ENCODE measurements at places on chromosomes 1 and 21.
A peak's percentile ranks its signal among the peaks of the same experiment; 100 is the strongest.

GRCh38 chr1:22739648-22740385 lies 29.2 kb downstream of the EPHB2 start:
- no peak for DNase-seq

GRCh38 chr1:9198538-9199361 lies 35.8 kb upstream of the H6PD start:
- no peak for DNase-seq

DNA sequence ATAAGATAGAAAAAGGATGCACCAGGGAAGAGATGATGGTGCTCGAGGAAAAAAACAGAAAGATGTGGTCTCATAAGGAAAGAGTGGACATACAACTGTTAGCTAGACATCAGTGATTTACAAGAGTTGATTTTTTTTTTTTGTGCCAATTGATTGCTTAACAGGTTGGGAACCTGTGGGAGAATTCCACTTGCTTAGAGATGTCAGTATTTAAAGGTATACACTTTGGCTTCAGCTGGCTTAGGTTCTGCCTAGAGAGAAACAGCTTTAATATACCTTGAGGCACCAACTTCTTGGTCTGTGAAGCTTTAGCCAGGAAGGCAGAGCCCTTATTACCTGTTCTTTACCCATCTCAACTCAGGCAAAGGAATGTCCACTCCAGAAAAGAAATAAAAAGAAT lies 303.8 kb downstream of the PAPPA2 start:
- no peak for DNase-seq

DNA sequence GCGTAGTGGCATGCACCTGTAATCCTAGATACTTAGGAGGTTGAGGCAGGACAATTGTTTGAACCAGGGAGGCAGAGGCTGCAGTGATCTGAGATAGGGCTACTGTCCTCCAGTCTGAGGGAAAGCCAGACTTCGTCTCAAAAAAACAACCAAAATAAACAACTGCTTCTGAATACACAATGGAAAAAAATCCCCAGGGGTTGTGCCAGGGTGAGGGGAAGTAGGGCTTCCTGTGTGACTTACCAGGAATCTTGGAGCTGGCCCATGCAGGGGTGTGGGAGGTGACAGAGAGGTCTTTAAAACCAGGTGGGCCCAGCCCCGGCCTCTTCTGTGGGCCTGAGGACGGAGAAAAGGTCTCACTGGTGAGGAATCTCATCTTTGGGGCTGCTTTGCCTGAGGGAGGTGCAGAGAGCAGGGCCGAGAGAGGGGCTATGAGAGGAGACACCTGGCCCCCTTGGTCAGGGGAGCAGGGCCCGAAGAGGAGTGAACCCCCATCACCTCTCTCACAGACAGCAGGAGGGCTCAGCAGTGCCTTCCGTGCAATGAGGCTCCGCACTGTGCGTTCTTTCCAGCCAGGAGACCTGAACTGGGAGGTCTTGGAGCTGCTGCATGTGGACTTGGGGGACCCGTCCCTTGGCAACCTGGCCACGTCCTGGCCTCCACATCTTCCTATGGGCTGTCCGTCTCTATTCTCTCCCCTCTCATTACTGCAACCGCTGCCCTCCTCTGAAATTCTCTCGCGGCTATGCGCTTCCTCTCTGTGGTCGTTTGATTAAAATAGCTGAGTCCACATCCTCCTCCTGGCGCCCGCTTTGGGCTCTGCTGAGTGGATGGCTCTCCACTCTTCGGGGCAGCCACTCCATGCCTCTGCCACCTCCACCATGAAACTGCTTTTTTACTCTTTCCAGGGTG lies 10.7 kb downstream of the PLA2G5 start:
- no peak for DNase-seq

GRCh38 chr1:241419986-241420385 lies 63.0 kb upstream of the RGS7 start:
- DNase-seq = no peak

- no peak for DNase-seq
Observed at GRCh38 chr1:111959436-111959835, 30.0 kb downstream of the KCND3 start.

- no peak for DNase-seq
Observed at GRCh38 chr1:171052977-171053376, 37.7 kb upstream of the FMO3 start.

- DNase-seq = peak; percentile 34
Observed at GRCh38 chr1:145963265-145964019, 933 bp downstream of the ANKRD34A start.

- DNase-seq = no peak
Observed at GRCh38 chr1:202858331-202858730, 30.6 kb downstream of the RABIF start.

- DNase-seq = no peak
Observed at GRCh38 chr1:26317612-26318337, at the start of gene CD52. CD52 (plus strand) TSS chr1:26317958; CDS start chr1:26318018, 60 bp downstream.

DNA sequence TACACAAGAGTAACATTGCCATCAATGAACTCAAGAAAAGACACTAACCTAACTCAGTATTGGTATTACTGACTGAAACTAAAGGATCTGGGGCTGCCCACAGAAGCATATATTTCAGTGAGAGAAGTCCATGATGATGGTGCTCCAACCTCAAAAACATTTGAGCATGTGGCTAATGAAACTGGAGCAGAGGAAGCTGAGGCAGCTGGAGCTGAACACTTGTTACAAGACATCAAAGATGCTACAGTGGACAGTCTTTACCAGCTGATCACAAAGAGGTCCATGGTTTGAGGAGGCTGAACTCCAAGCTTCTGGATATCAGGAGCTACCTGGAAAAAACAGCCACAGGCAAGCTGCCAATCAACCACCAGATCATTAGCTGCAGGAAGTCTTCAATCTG lies 42.2 kb upstream of the TTC39A start:
- no peak for DNase-seq

- peak; percentile 11 for DNase-seq
Observed at GRCh38 chr1:213374369-213374768, 323.3 kb downstream of the RPS6KC1 start.

DNA sequence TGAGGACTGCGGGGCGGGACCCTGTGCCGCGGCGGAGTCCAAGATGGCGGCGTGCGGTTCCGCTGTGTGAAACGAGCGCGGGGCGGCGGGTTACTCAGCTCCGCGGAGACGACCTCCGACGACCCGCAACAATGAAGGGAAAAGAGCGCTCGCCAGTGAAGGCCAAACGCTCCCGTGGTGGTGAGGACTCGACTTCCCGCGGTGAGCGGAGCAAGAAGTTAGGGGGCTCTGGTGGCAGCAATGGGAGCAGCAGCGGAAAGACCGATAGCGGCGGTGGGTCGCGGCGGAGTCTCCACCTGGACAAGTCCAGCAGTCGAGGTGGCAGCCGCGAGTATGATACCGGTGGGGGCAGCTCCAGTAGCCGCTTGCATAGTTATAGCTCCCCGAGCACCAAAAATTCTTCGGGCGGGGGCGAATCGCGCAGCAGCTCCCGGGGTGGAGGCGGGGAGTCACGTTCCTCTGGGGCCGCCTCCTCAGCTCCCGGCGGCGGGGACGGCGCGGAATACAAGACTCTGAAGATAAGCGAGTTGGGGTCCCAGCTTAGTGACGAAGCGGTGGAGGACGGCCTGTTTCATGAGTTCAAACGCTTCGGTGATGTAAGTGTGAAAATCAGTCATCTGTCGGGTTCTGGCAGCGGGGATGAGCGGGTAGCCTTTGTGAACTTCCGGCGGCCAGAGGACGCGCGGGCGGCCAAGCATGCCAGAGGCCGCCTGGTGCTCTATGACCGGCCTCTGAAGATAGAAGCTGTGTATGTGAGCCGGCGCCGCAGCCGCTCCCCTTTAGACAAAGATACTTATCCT lies 430 bp downstream of the RBM15 start:
- peak; percentile 32 for DNase-seq

DNA sequence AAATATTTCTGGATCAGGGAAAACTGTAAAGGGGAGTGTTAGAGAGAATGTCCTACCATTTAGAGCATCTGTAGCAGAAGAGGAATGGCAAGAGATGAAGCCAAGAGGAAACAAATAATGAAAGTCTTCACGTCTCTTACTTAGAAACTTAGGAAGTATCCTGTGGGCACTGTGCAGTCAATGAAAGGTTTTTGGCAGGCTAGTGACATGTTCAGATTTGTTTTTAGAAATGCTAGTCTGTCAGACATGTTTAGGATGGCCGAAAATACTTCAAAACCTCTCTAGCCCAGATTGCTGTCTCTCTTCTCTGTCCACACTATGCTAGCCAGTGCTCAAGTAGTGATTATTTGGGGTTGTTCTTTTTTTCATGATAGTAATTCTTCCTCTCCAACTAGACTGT lies 48.6 kb upstream of the RGL1 start:
- no peak for DNase-seq

DNA sequence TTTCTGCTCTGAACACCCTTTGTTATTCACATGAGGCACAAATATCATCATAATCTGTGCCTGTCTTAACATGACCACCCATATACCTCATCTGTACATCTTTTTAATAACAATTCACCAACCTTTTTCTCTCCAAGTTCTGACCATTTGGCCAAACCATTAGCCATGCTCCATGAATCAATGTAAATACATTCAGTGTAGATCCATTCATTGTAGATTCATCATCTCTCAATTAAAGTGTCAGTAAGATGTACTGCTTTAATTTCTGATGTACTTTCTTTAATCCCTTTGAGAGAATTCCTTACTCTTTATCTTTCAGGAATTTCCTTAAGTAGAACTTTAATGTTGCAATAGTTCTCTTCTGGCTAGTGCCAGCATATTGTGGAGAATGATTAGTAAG lies 126.2 kb upstream of the LRRC7 start:
- DNase-seq = no peak

GRCh38 chr1:160474392-160475242 lies 48.4 kb downstream of the SLAMF6 start:
- DNase-seq = no peak

- no peak for DNase-seq
Observed at GRCh38 chr1:197480446-197480845, 212.4 kb downstream of the CRB1 start.

- DNase-seq = no peak
Observed at GRCh38 chr1:158611916-158612315, 6.8 kb downstream of the OR10Z1 start.

DNA sequence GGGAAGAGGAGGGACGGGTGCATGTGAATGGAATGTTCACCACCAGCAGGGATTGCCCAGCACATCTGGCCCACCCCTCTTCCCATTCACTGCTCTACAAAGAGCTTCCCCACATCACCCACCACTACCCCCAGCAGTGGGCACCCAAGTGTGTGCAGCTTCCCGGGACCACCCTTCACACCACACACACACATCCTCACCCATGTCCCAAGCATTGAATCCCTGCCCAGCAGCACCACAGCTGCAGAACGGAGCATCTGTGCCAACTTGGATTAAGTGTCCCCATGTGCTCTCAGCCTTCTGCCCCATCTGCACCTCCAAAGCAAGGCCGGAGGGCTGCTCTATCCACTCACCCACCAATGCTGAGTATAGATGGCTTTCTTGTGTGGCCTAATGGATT lies 141.4 kb downstream of the PSMG1 start:
- no peak for DNase-seq

DNA sequence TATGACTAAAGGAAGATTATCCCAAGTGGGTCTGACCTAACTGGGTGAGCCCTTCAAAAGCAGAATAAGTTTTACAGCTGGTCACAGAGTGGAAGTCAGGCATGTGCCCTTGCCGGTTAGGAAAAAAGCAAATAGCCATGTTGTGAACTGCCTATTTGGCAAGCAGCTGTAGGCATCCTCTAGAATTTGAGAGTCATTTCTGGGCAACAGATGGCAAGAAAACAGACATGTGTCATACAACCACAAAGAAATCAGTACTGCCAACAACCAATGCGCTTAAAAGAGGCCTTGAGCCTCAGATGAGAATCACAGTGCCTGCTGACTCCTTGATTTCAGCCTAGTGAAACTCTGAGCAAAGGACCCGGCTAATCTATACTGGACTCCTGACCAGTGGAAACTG lies 26.8 kb downstream of the LRRC53 start:
- DNase-seq = no peak

- DNase-seq = no peak
Observed at GRCh38 chr1:238345837-238346236, 455.1 kb upstream of the ZP4 start.

DNA sequence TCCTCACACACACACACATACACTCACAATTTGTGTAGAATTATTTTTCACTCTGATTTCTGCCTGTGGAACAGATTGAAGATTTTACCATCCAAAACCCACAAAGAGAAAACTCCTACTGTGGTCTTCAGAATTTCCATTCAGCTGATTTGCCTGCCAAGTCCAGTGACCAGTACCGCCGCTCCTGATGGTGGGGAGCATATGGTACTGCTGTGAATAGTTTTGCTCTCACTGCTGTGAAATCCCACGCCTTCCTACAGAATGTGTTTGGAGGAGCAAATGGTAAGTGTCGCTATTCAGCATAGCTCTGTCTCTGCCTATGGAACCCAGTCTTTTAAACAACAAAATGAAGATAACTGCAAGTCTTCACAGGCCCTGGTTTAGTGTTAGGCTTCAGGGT lies 629.5 kb downstream of the LMO4 start:
- DNase-seq = no peak

GRCh38 chr1:104878203-104878909 lies 1128.7 kb downstream of the AMY1C start:
- no peak for DNase-seq

DNA sequence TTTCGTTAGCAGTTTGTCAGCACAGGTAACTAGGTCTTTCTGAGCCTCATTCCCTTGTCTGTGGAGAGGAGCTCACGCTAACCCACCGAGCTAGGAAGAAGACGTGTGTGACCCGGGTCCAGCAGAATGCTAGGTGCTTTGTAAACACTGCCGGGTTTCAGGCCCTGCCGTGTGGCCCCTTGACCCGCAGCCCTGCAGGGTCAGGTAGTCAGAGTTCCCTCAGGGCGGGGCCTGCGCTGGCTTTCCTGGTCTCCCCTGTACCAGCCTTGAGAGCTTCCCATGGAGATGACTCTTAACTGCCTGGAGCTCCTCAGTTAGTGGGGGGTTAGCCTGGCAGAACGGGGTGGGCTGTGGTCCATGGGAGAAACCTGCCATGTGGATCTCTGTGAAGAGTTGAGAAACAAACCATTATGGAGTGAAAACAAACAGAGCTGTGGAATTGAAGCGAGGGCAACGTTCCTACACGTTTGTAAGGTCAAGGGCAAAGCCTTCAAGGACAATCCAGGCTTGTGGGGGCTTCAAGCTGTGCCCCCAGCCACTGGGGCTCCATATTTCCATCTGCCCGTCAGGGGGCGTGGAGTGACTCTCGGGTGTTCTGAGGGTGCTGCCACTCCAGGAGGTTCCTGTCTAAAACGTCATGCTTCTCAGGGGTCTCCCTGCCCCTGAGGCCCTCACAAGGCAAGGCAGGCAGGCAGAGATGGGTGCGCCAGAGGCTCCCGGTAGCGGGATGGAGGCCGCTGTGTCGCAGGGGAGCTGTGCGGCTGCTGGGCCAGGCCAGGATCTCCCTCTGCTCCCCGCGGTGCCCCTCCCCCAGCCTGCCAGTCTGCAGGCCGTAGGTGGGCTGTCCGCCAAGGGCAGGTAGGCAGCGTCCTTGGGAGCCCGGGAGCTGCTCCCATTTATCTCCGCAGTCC lies 23.8 kb downstream of the LHX4 start:
- no peak for DNase-seq

GRCh38 chr1:168845140-168845539 lies 116.1 kb upstream of the DPT start:
- no peak for DNase-seq
